DND-41 (cell line): ENCODE measurements at places on chromosomes 12 and 14.
A peak's percentile ranks its signal among the peaks of the same experiment; 100 is the strongest.

- no peak for DNase-seq
Observed at GRCh38 chr12:25755136-25755970, 202.3 kb upstream of the LMNTD1 start.

GRCh38 chr12:53217051-53217930 is 10.2 kb upstream of the ITGB7 start:
- no peak for DNase-seq

DNA sequence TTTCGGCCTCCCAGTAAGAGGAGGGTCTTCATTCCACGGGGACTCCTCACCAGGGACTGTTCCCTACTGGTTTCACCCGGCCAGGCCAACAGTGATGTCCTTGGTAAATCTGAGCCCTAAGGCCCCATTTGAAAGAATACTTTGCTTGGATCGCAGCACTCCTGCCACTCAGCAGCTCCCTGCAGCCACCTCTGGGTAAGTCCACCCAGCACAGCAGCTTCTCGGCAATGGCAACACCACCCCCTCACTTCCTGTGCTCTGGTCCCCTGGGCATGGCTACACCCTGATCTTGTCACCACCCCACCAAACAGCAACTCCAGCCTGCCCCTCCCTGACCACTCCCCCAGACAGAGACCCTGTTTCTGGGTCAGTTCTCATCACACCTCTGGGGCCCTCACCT is 100.3 kb downstream of the SETD3 start:
- DNase-seq: no peak

- no peak for DNase-seq
Observed at GRCh38 chr14:54754623-54755386, 147.8 kb downstream of the GCH1 start.

DNA sequence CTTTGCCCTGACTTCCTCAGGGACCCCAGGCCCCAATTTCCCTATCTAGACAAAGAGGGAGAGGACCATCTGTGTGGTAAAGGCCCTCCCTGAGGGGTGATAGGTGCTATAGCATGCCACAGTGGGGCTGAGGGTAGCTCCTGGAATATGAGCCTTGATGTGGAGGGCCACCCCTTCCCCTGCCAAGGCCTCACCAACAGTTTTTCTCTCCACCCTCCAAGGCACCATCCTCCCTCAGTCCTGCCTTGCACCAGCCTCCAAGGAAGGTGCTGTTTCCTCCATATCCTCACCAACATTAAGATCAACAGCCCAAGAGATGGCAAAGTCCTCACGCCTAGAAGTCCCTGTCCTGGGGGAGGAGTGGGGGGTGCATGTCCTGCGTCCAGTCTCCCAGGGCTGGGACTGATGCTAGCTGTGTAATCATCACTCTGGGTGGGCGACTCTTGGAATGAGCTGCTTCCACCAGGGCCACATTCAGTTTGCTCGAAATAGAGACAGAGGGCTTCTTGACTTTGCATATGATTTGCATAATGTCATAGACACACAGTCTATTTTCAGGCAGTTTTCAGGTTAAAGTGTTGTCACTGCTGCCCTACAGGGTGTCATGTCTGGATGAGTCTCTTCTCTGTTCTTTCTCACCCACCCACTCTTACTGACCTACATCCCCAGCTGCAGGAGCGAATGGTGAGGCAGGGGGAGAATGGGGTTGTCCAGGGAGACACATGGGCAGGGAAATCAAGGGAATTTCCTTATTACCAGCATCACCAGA is 17.4 kb downstream of the ACVRL1 start:
- no peak for DNase-seq

- peak; percentile 26 for DNase-seq
Observed at GRCh38 chr14:99602054-99602787, 1.8 kb downstream of the CCDC85C start.

GRCh38 chr12:7180685-7181084 is 8.8 kb upstream of the PEX5 start:
- no peak for DNase-seq

DNA sequence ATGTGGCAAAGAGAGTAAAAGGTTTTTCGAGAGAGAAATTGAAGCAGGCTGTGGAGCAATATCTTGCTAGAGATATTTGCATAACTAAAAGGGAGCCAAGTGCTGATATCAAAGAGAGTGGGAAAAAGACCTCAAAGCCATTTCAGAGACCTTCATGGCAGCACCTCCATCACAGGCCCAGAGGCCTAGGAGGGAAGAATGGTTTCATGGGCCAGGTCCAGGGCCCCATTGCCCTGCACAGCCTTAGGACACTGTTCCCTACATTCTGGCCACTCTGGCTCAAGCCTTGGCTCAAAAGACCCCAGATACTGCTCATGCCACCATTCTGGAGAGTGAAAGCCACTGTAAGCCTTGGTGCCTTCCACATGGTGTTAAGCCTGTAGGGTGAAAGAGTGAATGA is 50.0 kb upstream of the LYZ start:
- no peak for DNase-seq

GRCh38 chr12:44551631-44552030 is 324.5 kb downstream of the NELL2 start:
- DNase-seq: no peak

DNA sequence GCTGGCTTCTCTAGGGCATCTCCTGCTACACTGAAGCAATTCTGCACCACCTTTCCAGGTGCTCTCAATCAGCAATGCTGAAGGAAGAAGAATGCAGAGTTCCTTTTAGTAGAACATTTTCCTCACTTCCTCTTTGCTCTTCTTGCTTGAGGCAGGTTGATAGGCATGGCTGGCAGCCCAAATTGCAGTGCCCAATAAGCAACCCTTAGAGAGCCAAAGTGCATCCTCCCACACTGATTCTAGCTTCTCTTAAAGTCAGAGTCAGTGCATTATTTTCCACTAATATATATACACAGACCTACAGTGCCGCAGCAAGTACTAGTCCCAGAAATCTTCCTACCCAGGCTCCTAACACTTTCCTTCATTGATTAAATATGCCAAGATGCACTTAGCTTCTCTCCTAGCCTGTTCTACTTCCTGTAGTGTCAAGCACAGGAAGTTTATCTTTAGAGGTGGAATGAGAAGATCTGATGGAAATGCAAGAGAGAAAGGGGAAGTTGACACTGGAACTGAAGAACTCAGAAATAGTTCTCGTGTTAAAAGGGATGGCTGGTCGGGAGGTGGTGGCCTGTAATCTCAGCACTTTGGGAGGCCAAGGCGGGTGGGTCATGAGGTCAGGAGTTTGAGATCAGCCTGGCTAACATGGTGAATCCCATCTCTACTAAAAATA is 132.7 kb downstream of the SSPN start:
- no peak for DNase-seq

DNA sequence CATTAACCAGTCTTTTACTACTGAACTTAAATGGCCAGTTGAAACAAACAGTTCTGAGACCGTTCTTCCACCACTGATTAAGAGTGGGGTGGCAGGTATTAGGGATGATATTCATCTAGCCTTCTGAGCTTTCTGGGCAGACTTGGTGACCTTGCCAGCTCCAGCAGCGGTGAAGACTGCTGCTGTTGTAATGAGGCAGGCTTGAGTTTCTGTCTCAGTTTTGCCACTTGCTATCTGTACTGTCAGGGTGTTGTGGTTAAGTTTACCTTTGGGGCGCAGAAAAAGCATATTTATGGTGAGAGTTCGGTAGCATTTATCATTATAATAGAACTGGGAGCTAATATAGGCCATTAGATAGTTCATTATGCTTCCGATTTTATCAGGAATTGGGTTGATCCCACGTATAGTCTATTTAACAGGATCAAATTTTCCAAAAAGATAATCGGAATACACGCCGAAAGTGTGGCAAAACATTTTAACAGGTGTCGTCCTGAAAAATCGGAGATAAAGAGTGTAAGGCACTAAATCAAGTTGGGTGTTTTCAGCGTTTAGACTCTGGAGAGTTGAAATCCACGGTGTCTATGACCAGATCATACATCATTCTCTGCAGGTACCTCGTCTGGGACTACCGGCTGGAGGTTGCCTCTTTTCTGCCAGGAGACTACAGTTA is 688 bp upstream of the NECAP1 start:
- peak; percentile 19 for DNase-seq

DNA sequence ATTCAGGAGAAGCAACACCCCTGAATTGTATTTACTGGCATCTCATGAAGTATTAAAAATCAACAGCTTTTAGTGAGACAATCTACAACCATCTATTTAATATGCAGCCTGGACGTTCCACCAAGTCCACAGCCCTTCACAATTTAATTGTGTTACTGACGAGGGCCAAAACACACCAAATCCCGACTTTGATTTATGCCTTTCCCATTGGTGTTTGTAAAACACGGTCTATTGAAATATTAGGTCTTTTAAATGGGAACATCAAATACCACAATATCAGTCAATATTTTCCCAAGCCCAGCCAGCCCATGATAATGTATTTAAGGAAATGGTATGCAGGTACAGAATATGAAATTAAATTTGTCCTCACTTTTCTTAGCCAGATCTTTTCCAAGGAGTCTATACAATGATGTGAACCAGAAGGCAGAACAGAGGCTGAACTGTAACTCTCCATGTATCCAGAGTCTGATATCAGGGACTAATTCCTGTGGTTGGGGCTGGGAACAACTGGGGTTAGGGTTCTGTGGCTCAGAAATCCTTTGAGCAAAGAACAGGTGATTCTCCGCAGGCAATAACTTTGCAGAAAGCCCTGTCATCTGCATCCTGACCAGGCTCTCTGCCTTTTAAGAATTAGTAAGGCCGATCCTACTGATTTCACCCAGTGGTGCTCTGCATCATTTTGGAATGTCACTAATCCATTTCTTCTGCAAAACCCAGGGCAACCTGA is 179.3 kb upstream of the GZMB start:
- DNase-seq: no peak

DNA sequence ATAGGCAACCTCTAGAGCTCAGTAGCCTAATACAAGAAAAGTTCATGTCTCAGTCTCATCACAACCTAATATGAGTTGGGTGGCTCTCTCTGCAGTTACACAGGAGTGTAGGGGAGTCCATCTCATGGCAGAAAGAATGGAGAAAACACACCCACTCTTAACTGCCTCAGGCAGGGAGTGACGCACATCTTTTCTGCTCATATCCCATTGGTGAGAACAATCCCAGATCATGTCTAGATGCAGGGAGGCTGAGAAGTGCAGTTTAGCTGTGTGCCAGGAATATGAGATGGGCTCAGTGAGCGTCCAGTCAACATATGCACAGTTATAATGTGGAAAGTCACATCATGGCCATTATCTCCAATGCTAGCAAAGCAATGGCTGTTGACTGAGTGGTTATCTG is 59.3 kb upstream of the KCNA5 start:
- DNase-seq: no peak

GRCh38 chr12:123733229-123733628 is 21.1 kb downstream of the ATP6V0A2 start:
- DNase-seq: no peak

DNA sequence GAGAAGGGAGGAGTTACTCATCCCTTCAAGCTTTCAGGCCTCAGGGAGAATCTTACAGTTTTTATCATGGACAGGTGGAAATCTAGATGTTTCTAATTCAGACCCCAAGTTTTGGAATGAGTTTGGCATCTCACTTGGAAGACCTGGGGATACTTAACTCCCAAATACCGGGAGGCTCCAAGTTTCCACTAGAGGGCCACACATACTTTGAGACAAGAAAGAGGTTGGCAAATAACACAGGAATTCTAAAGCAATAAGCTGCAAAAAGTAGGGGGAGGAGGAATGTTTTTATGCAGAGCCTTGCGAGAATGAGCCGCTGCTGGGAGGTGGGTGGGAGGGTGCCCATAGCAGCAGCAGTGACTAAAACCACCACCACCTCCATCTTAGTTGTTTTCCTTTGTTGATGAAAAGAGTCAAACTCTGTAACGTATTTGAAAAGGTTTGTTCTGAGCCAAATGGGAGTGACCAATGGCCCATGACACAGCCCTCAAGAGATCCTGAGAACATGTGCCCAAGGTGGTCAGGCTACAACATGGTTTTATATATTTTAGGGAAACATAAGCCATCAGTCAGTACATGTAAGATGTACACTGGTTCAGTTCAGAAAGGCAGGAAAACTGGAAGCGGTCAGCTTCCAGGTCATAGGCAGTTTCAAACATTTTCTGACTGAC is 34.2 kb upstream of the RNASE1 start:
- no peak for DNase-seq

GRCh38 chr12:38969706-38970105 is 64.3 kb upstream of the CPNE8 start:
- DNase-seq: no peak

GRCh38 chr14:52661314-52661713 is 34.0 kb downstream of the ERO1A start:
- no peak for DNase-seq

DNA sequence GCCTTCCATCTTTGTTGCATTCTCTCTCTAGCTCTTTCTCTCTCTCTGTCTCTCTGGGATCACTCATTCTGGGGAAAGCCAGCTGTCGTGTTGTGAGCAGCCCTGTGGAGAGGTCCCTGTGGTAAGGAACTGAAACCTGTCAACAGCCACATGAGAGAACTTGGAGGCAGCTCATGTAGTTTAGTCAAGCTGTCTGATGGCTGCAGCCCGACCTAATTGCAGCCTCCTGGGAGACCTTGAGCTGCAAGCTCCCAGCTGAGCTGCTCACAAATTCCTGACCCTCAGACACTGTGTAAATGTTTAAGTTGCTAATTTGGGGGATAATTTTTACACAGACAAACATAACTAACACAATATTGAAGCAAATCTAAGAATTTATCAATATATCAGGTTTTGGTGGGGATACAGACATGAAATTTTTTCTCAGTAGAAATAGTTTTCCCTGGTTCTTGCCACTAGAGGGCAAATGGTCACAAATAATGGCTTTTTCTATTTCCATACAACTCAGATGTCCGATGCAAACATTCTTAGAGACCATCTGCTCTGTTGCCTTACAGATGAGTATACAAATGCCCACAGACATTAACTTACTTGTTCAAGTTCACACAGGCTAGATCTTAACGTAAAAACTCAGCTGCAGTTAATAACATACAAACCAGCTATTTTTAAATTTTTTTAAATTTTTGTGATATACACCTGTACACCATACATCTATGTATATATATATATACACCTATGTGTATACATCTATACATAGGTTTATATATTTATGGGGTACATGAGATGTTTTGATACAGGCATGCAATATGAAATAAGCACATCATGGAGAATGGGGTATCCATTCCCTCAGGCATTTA is 15.5 kb upstream of the KRR1 start:
- peak; percentile 48 for DNase-seq

DNA sequence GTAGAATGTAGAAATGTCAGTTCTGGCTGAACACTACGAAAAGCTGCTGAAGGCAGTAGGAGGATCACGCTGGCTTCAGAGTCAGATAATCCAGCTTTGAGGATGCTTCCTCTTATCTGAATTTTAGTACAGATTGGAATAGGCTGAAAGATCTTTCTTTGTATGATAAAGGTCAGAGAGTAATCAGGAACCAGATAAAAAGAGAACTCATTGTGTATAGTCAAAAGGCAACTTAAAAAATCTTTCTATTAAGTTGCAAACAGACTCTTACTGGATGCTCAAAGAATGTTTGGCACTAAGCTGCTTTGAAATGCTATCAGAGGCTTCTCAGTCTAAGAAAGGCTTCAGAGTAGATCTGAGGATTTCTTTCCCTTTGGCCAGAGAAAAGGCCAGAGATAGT is 21.8 kb upstream of the TRHDE start:
- DNase-seq: no peak

GRCh38 chr14:51277753-51278415 is 37.8 kb downstream of the TMX1 start:
- no peak for DNase-seq
